Retina (tissue), 1 donor: ENCODE measurements at places on chromosomes 5 and 9.

DNA sequence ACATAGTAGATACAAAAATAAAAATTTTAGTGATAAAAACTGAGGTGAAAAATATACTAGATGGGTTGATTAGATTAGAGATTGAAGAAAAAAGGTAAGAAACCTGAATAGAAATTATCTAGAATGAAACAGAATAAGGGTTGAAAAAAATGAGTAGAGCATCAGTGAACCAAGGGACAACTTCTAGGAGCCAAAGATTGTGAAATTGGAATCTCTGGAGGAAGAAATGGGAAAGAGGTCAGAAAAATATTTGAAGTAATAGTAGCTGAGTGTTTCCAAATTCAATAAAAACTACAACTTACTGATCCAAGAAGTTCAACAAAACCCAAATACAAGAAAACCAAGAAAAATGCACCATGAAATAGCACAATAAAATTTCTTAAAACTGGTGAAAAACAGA lies 116.6 kb upstream of the STARD4 start:
- no peak for DNase-seq

DNA sequence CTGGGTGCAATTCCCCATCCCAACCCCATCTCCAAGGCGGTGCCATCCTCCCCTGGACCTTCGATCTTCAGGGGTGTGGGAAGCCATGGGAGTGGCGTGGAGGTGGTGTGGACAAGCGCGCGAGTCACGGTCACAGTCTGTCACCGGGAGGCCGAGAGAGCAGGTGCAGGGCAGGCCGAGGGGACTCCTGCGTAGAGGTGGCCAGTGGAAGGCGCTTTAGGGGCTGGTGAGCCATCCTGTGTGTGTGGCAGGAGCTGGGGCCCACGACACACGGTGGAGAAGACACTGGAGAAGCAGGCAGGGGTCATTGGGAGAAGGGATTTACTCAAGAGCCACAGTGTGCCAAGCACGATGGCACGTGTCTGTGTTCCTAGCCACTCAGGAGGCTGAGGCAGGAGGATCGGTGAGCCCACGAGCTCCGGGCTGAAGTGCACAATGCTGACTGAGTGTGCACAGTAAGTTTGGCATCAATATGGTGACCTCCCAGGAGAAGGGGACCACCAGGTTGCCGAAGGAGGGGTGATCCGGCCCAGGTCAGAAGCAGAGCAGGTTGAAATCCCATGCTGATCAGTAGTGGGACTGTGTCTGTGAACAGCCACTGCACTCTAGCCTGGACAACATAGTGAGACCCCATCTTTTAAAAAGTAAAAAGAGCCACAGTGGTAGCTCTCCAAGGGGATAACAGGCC lies 145.1 kb upstream of the PHYKPL start:
- no peak for DNase-seq

GRCh38 chr5:145918397-145918796 lies 18.0 kb upstream of the SH3RF2 start:
- no peak for DNase-seq

GRCh38 chr9:136474974-136475865 lies 7.6 kb downstream of the SEC16A start:
- no peak for DNase-seq

DNA sequence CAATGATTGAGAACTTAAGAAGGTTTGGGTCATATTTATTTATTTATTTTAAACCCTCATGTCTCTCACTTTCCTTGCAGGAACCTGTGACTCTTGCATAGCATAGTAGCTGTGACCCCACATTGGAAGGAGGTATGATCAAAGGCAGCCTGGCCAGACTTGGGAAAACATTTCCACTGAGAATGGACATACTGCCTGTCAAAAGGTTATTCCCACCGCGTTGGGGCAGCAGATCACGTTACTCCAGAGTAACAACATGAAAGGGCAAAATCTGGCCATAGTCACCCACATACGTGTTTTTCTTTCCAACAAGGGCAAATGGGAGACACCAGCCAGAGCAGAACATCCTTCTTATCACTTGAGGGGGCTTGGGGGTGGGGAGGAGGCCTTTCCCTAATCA lies 95.7 kb downstream of the ARL15 start:
- DNase-seq = no peak

GRCh38 chr5:1929108-1929991 lies 46.6 kb upstream of the IRX4 start:
- DNase-seq = no peak

DNA sequence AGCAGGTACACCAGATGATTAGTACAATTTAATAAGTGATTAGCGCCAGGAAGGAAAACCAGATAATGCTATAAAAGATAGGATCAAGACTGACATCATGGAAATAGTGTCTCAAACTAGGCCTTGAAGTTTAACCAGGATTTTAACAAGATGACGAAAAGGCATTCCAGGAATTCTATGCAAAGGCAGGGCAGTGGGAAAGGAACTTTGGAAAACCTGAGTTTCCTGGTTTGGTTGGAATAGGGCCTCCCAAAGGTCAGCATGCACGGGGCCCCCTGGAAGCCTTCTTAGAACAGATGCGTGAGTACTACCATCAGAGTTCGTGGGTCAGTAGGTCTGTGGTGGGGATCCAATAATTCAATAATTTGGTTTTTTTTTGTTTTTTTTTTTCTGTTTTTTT lies 935.2 kb upstream of the DMAC1 start:
- no peak for DNase-seq

GRCh38 chr5:151070449-151070848 lies 10.4 kb downstream of the TNIP1 start:
- no peak for DNase-seq

- DNase-seq = no peak
These were observed 51.9 kb downstream of the DMRT2 start for GRCh38 chr9:1101846-1102641.

DNA sequence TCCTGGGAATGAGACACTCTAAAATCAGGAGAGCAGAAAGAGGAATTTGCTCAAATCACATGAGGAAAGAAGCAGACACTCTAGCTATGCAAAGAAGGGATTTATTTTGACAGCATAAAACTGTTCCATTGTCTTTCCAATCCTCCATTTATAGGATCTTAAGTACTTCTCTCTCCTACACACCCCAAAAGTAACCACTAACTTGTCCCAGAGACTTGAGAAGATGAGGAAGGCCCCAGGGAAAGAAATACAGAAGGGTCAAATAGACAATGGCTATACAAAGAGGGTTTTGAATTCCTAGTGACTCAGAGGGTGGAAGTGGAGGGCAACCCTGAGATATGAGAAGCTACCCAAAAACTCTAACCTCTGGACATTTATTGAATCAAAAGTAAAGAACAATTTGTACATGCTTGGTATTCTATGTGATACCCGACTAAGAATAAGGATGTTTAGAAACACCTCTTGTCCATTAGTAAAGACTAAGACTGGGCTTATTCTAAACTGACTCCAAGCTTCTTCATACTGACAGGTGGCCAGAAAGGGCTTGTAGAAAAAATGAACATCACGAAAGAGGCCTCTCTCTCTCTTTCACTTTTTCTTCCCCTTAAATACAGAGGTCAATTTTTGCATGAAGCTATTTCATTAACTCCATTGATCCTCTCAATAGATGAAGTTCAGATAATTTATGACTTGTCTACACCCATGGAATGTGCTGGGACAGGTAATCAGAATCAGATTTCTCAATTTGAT lies 20.6 kb downstream of the DMAC1 start:
- no peak for DNase-seq

DNA sequence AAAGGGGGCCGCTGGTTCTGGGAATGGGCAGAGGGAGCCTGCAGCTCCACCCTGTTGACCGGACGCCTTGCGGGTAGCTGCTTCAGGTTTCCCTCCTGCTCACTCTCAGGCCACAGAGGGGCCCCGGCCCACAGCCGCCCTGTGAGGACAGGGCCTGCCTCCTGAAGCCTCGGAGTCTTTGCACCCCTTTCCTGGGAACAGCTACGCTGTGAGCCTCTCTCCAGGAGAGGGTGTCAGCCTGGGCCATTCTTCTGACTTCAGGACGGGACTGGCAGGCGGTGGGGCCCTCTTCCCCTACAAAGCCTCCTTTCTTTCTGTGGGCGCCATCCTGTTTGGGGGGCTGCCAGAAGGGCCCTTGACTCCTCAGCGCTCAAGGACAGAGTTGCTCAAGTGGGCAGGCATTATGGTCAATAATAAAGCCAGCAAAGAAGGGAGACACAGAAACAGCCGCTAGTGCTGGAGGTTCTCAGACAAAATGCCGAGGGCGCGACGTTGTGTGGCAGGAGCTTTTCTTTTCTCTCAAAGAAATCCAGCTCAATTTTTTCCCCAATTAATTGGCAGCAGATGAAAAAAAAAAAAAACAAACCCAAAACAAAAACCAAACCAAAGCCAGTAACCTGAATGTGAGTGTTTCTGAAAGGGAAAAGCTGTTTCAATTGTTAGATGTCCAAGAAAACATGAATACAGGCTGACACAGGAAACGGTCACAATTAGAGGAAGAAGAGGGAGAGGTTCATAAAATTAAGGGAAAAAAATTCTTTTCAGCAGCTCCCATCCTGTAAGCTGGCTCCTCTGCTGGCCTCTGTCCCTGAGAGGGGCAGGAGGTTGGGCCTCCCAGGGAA lies 12.8 kb upstream of the SLC25A51 start:
- no peak for DNase-seq

DNA sequence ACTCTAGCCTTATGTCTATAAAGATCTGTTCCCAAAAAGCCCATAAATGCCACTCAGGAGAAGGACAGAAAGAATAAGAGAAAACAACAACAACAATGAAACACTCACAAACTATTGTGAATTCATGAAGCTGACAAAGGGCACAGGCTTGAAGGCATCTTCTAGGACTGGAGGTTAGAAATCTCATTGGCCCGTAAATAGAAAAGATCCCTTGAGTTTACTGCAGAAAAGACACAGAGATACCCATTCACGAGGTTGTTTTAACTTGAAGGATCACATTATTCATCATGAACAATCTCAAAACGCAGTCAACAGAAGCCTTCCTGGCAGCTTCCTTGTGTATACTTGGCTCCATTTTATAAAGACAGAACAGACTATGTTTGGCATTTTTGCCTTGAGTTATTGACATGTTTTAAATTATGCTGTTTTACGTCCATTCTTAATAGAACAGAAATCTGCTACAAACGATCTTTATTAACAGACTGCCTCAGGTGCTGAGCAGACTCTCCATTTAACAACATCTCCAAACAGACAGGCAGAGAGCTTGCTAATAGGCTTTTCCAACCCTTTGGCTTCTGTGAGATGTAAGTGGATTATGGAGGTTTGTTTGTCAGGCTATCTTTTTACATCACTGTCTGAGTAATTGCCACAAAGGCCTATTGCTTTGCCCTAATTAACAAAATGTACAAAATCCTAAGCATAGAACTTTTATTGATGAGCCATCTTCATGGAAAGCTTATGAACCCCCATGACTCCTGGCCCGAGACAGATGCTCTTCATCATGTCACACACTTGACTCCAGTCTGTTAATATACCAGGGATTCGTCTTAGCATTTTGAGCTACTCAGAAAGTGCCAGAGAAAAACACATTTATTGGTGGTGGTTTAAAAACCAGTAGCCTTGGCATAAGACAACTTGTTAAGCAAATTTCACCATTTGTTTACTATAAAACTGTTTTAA lies 735.3 kb upstream of the ZNF608 start:
- peak; percentile 41 for DNase-seq

DNA sequence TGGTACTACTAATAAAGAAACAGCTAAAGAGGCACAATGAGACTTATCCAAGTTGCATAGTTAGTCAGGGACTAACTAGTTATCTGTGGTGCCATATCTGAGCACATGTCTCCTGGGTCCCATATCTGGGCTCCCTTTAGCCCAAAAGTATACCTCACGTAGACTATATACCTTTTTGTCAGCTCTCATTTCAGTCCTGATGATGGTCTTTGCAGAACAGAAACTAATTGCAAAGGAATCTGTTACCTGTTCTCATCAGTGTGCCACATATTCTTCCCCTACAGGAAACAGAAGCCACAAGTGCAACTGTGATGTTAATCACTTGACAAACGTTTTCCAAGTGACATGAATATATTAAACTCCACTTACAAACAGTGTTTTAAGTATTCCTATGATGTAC lies 395.2 kb downstream of the KIAA0825 start:
- no peak for DNase-seq

GRCh38 chr5:90368454-90369246 lies 40.9 kb downstream of the CETN3 start:
- DNase-seq = no peak

DNA sequence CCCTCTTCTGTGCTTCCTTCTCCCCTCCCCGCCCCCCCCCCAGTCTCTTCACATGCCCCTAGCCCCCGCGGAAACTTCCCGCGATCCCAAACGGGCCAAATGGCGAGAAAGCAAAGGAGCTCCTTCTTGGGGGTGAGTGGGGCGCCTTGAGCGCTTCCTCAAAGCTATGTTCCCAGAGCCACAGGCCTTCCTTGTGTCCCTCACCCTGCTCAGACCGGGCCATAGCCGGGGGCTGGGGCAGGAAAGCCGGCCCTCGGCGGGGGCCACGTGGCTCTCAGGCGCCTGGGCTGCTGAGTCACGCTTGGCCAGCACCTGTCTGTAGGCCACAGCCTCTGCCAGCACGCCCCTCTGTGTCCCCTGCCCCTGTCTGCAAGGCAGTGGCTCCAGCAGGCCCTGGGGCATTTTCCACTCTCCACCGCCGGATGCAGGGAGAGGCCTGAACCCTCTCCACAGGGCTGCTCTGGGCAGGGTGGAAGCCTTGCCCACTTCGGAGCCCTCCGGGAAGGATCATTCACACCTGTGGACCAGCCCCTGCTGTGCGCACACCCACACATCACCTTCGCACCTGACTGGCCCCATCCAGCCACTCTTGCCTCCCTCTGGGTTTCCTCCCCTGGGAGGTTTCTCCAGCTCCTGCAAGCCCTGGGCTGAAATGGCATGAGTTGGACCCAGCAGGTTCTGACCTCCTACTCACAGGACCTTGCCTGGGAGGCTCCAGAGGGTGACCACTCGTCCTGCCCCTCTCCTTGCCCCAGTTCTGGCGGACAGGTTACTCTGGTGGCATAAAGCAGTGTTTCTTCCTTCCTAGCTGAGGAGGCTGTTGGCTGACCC lies 1.2 kb upstream of the SQSTM1 start:
- DNase-seq = peak; percentile 68

DNA sequence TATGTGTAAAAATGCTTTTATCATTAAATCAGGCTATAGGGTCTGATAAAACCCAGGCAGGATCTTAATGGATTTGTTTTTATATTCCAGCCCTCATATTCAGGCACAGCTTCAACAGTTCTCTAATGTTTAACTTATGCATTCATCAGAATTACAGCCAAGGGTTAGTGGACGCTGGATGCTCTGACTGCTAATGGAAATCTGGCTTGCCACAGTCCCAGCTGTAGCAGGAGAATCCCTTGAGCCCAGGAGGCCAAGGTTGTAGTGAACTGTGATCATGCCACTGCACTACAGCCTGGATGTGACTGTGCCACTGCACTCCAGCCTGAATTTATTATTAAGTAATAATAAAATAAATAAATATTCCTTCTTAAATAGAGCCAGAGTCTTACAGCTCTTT lies 98.0 kb downstream of the SLC25A46 start:
- no peak for DNase-seq
